Activated CD8-positive, alpha-beta T cell treated with anti-CD3 and anti-CD28 coated beads for 36 hours (primary cell): ENCODE measurements at places on chromosomes 13 and 19. TPM values are rescaled to one million over a fixed set of nuclear protein-coding genes. Genes with fewer than 3 reads are reported as not detected.

DNA sequence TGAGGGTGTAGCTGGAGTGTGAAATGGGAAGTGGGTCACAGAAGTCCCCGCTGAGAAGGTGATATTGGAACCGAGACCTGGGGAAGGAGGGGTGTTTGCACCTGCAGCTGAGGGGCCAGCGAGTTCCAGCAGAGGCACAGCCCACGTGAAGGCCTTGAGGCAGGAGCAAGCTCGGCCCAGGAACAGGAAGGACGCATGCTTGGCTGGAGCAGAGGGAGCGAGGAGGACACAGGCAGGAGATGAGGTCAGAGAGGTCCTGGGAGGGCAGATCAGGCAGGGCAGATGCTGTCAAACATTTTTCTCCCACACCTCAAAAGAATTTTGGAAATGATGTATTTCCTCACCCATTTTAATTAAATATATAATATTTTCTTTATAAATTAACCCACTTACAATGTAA lies 9.3 kb downstream of the ZNF415 start:
- H3K4me3 ChIP-seq = no peak overlapping the region
- no peak overlapping the region for H3K27ac ChIP-seq
- H3K4me1 ChIP-seq = no peaks in the 10 kb centered on the region
- H3K27me3 ChIP-seq = no peaks in the 10 kb centered on the region
- DNase-seq = no peak
- peaks cover 43% of the 10 kb centered on the region for H3K36me3 ChIP-seq

GRCh38 chr13:113398963-113399754 lies 35.2 kb upstream of the GRTP1 start:
- no peaks in the 10 kb centered on the region for H3K36me3 ChIP-seq
- no peak overlapping the region for H3K27ac ChIP-seq
- no peaks in the 10 kb centered on the region for H3K27me3 ChIP-seq
- no peak for DNase-seq
- no peak overlapping the region for H3K4me3 ChIP-seq
- H3K4me1 ChIP-seq = no peaks in the 10 kb centered on the region

DNA sequence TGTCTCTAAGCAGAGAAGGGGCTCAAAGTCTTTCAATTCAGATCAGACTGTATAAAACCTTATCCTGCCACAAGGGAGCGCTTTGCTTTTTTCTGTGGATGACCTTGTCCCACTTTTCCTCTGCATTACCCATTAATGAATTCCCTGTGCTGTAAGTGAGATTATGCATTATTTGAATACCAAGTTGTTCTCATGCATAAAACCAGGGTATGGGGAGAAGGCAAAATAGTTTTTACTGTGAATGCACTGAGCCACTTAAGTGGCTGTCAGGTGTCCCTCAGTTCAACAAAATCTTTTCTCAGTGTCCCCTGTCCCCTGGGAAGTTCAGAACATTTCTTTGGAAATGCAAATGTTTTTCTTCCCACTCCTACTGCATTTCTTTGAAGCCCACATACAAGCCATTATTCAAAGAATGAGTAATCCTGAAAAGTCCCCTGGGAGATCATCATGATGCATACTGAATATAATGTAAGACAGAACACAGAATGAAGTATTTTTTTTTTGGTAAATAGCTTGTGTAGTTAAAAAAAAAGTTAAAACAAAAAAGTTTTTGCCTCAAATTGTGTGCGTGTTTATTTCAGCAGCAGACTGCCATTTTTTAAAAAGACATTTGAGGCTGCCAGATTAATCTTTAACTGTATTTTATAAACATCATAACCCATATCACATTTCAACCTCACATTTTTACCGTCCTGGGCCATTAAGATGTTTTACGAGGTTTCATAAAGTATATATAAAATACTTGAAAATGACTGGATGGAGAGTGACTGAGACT lies 506.7 kb upstream of the PCDH9 start:
- H3K27ac ChIP-seq = no peak overlapping the region
- no peaks in the 10 kb centered on the region for H3K36me3 ChIP-seq
- H3K4me3 ChIP-seq = no peak overlapping the region
- no peak for DNase-seq

- no peak overlapping the region for H3K4me3 ChIP-seq
- H3K27ac ChIP-seq = no peak overlapping the region
- H3K36me3 ChIP-seq = peaks cover 3% of the 10 kb centered on the region
Measured at GRCh38 chr19:35990771-35991730, 3.9 kb upstream of the SDHAF1 start.

DNA sequence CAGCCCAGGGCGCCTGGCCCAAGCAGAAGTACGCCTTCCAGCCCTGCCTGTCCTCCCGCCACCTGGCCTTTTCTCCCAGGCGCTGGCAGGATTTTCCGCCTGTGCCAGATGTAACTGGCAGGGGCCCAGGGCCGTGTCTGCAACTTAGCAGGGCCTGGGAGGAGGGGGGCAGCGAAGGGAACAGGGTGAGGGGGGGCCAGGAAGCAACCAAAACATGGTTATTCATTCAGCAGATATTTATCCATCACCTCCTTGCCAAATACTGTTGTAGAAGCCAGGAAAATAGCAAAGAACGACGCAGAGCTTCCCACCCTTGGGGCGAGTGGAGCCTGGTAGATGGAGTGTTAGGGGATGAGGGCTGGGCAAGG lies 5.6 kb downstream of the TLE6 start:
- H3K4me3 ChIP-seq = no peak overlapping the region
- H3K4me1 ChIP-seq = no peaks in the 10 kb centered on the region
- DNase-seq = no peak
- no peaks in the 10 kb centered on the region for H3K36me3 ChIP-seq
- no peak overlapping the region for H3K27ac ChIP-seq
- H3K27me3 ChIP-seq = peaks cover 13% of the 10 kb centered on the region

- no peak for DNase-seq
- H3K27ac ChIP-seq = no peak overlapping the region
- no peaks in the 10 kb centered on the region for H3K4me1 ChIP-seq
- no peak overlapping the region for H3K4me3 ChIP-seq
- no peaks in the 10 kb centered on the region for H3K36me3 ChIP-seq
- peaks cover 4% of the 10 kb centered on the region for H3K27me3 ChIP-seq
Measured at GRCh38 chr13:26680123-26680450, 80.5 kb downstream of the GPR12 start.

- peak within 1 kb of the TSS; percentile 96 for H3K27ac ChIP-seq
- H3K36me3 ChIP-seq = peaks cover 28% of the 10 kb centered on the region
- peak; percentile 93 for DNase-seq
- H3K4me1 ChIP-seq = peaks cover 42% of the 10 kb centered on the region
- peak within 1 kb of the TSS; percentile 94 for H3K4me3 ChIP-seq
Measured at GRCh38 chr19:6772028-6772865, at the start of gene VAV1. Gene VAV1 (plus strand): TSS chr19:6772708. CDS start chr19:6772808, 100 bp downstream.

DNA sequence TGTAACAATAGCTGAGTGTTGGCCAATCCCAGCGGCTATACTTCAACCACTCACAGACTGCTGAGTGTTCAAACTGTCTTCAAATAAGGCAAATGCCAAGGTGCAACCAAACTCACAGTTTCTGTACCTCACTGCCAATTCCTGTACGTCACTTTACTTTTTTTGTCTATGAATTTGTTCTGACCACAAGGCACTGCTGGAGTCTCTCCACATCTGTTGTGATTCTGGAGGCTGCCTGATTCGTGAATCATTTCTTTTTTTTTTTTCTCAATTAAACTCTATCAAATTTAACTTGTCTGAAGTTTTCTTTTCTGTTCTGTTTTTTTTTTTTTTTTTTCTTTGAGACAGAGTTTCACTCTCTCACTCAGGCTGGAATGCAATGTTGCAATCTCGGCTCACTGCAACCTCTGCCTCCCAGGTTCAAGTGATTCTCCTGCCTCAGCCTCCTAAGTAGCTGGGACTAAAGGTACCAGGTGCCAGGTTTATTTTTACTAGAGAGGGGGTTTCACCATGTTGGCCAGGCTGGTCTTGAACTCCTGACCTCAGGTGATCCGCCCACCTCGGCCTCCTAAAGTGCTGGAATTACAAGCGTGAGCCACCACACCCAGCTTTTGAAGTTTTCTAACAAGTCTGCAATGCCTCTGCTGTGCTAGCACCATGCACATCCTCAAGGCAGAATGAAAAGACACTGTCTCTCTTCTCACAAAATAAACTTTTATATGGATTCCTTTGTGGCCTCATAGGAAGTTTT lies 401.7 kb downstream of the IRS2 start:
- no peaks in the 10 kb centered on the region for H3K36me3 ChIP-seq
- H3K27me3 ChIP-seq = no peaks in the 10 kb centered on the region
- DNase-seq = no peak
- H3K4me3 ChIP-seq = no peak overlapping the region
- H3K27ac ChIP-seq = no peak overlapping the region

DNA sequence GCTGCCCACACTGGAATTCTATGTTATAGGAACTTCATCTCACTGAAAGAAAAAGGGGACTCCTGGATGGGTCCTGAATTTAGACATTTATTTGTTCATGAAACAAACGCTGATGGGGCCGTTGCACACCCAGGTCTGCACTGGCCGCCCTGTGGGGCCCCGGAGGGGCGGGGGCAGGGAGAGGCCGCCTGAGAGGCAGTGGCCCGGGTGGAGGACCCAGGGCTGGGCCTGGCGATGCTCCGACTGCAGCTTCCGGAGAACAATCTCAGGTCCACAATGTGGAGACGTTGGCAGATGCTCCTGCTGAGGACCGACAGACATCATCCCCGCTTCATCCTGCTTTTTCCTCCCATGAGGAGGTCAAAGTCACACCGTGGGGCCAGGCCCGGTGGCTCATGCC lies 16.3 kb upstream of the PTBP1 start:
- H3K27ac ChIP-seq = no peak overlapping the region
- no peaks in the 10 kb centered on the region for H3K4me1 ChIP-seq
- no peak overlapping the region for H3K4me3 ChIP-seq
- DNase-seq = no peak
- H3K36me3 ChIP-seq = no peaks in the 10 kb centered on the region
- H3K27me3 ChIP-seq = peaks cover 3% of the 10 kb centered on the region

GRCh38 chr19:14533450-14533849 lies 4.1 kb downstream of the TECR start:
- H3K4me1 ChIP-seq = peaks cover 44% of the 10 kb centered on the region
- H3K27me3 ChIP-seq = no peaks in the 10 kb centered on the region
- DNase-seq = no peak
- peaks cover 12% of the 10 kb centered on the region for H3K36me3 ChIP-seq
- H3K4me3 ChIP-seq = no peak overlapping the region
- no peak overlapping the region for H3K27ac ChIP-seq

GRCh38 chr19:10520652-10521318 lies 3.5 kb upstream of the S1PR5 start:
- H3K27me3 ChIP-seq = peaks cover 29% of the 10 kb centered on the region
- no peak overlapping the region for H3K4me3 ChIP-seq
- H3K4me1 ChIP-seq = peaks cover 19% of the 10 kb centered on the region
- DNase-seq = no peak
- no peak overlapping the region for H3K27ac ChIP-seq

GRCh38 chr13:105442949-105443699 lies 1092.3 kb downstream of the EFNB2 start:
- DNase-seq = no peak
- H3K4me3 ChIP-seq = no peak overlapping the region
- no peak overlapping the region for H3K27ac ChIP-seq
- H3K36me3 ChIP-seq = no peaks in the 10 kb centered on the region
- peaks cover 4% of the 10 kb centered on the region for H3K4me1 ChIP-seq
- no peaks in the 10 kb centered on the region for H3K27me3 ChIP-seq

DNA sequence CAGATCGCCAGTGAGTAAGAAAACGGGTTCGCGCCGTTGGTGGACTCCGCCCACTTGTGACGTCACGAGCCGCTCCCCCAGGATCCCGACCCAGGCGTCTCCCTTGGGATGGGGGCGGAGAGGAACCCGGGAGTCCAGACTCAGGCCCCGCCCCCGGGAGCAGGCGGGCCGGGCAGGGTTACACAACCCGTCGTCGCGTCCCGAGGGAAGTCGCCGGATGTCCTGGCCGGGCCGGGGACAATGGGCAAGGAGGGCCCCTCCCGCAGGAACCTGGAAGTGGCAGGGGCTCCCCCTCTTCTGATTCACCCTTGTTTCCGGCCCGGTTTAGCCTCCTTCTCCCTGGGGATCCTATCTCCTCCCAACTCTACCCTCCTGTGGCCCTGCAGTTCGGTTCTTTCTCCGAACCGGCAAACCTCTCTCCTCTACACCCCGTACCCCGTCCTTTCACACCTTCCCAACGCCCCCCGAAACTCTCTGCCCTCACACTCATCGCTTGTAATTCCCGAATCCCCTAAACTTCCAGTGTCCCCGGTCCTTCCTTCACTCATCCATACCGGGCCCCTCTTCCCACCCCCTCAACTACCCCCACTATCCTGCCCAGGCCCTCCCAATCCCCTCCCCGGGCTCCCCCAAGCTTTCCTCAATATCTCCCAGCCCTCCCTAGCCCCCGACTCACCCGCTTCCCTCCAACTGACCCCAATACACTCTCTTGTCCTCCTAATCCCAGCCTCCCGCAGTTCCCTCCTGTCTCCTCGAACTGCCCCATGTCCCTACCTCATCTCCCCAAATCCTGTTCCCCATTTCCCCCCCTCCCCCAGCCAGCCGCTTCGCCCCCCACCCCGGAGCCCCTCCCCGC lies 20.0 kb upstream of the ERCC1 start:
- no peaks in the 10 kb centered on the region for H3K27me3 ChIP-seq
- DNase-seq = peak; percentile 70
- H3K4me3 ChIP-seq = peak overlapping the region; percentile 73
- H3K27ac ChIP-seq = peak overlapping the region; percentile 83

- H3K27me3 ChIP-seq = peaks cover 6% of the 10 kb centered on the region
- H3K27ac ChIP-seq = no peak overlapping the region
- no peak for DNase-seq
- H3K36me3 ChIP-seq = peaks cover 3% of the 10 kb centered on the region
Measured at GRCh38 chr13:97077341-97077740, 83.1 kb upstream of the OXGR1 start.

GRCh38 chr19:46035986-46036743 lies 4.6 kb downstream of the IGFL4 start:
- no peak for DNase-seq
- H3K36me3 ChIP-seq = no peaks in the 10 kb centered on the region
- no peak overlapping the region for H3K4me3 ChIP-seq
- no peaks in the 10 kb centered on the region for H3K4me1 ChIP-seq

GRCh38 chr13:79668201-79668752 lies 187.3 kb downstream of the NDFIP2 start:
- H3K36me3 ChIP-seq = no peaks in the 10 kb centered on the region
- DNase-seq = no peak
- no peaks in the 10 kb centered on the region for H3K4me1 ChIP-seq
- H3K27ac ChIP-seq = no peak overlapping the region
- H3K27me3 ChIP-seq = no peaks in the 10 kb centered on the region
- H3K4me3 ChIP-seq = no peak overlapping the region

GRCh38 chr13:23140492-23140891 lies 40.3 kb upstream of the SGCG start:
- H3K27ac ChIP-seq = no peak overlapping the region
- no peaks in the 10 kb centered on the region for H3K4me1 ChIP-seq
- H3K36me3 ChIP-seq = no peaks in the 10 kb centered on the region
- DNase-seq = no peak
- H3K27me3 ChIP-seq = no peaks in the 10 kb centered on the region
- no peak overlapping the region for H3K4me3 ChIP-seq

GRCh38 chr13:71030784-71031183 lies 836.2 kb downstream of the DACH1 start:
- H3K27me3 ChIP-seq = no peaks in the 10 kb centered on the region
- no peaks in the 10 kb centered on the region for H3K4me1 ChIP-seq
- no peak overlapping the region for H3K27ac ChIP-seq
- no peaks in the 10 kb centered on the region for H3K36me3 ChIP-seq

ZNF345 gene
- 5.1 TPM for total RNA-seq

KLK12 gene
- total RNA-seq = not detected

SPACA7 gene
- not detected for total RNA-seq

RANBP3 gene
- 87.5 TPM for total RNA-seq

SYNE4 gene
- 2.4 TPM for total RNA-seq
